ENCODE measurements at places on chromosomes 4 and X.

GRCh38 chr4:19780871-19781270, 470.8 kb upstream of the SLIT2 start:
- no peaks in the 10 kb centered on the region for H3K27me3 ChIP-seq
- no peak for DNase-seq
- H3K4me3 ChIP-seq: no peak overlapping the region
- H3K27ac ChIP-seq: no peak overlapping the region

DNA sequence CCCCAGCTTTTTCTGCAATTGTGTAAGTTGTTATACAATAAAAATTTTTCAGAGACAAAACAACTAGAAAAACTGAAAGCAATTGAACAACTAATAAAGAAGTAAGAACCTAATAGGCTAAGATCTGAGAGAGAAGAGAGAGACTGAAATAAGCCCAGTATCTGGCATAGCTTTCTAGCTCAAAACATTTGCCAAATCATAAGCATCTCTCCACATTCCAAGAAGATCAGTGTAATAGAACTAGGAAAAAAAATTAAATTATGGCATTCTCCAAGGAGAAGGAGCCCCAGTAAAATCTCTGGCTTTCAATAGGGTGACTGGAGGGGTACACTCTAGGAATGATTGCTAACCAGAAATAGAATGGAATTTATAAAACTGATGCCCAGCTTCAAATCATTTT, 19.0 kb upstream of the PPP3CA start:
- H3K4me3 ChIP-seq: no peak overlapping the region
- no peaks in the 10 kb centered on the region for H3K4me1 ChIP-seq
- DNase-seq: no peak
- no peaks in the 10 kb centered on the region for H3K36me3 ChIP-seq
- no peak overlapping the region for H3K27ac ChIP-seq

DNA sequence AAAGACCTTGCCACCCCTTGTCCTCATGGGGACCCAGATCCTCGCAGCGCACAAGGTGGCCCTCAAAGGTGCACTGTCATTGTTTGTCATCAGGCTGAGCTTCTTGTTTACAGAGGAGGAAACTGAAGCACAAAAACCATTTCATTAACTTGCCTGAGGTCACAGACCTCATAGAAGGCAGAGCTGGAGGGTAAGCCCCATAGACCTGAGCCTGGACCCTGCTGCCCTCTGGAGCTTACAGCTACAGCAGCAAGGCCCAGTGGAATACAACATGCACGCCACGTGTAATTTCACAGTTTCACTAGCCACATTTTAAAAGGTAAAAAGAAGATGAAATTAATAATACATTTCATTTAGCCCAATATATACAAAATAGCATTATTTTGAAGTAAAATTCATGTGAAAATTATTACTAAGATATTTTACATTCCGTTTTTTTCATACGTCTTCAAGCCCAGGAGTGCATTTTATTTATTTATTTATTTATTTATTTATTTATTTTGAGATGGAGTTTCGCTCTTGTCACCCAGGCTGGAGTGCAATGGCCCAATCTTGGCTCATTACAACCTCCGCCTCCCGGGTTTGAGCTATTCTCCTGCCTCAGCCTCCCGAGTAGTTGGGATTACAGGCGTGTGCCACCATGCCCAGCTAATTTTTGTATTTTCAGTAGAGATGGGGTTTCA, 8.8 kb downstream of the JAKMIP1 start:
- H3K4me1 ChIP-seq: peaks cover 1% of the 10 kb centered on the region
- DNase-seq: no peak
- no peak overlapping the region for H3K27ac ChIP-seq
- no peaks in the 10 kb centered on the region for H3K27me3 ChIP-seq

GRCh38 chr4:73895201-73896175, 26.3 kb downstream of the CXCL1 start:
- H3K36me3 ChIP-seq: no peaks in the 10 kb centered on the region
- H3K27ac ChIP-seq: no peak overlapping the region
- no peaks in the 10 kb centered on the region for H3K4me1 ChIP-seq
- no peaks in the 10 kb centered on the region for H3K27me3 ChIP-seq
- no peak overlapping the region for H3K4me3 ChIP-seq
- DNase-seq: no peak

GRCh38 chrX:118254611-118255010, 91.3 kb upstream of the WDR44 start:
- H3K36me3 ChIP-seq: no peaks in the 10 kb centered on the region
- H3K4me1 ChIP-seq: no peaks in the 10 kb centered on the region
- no peak overlapping the region for H3K27ac ChIP-seq
- no peak overlapping the region for H3K4me3 ChIP-seq
- no peaks in the 10 kb centered on the region for H3K27me3 ChIP-seq

GRCh38 chr4:2492970-2493369, 24.1 kb downstream of the RNF4 start:
- no peak overlapping the region for H3K27ac ChIP-seq
- peaks cover 3% of the 10 kb centered on the region for H3K4me1 ChIP-seq
- no peak overlapping the region for H3K4me3 ChIP-seq
- no peaks in the 10 kb centered on the region for H3K27me3 ChIP-seq
